ENCODE measurements at places on chromosomes 13 and 19.

DNA sequence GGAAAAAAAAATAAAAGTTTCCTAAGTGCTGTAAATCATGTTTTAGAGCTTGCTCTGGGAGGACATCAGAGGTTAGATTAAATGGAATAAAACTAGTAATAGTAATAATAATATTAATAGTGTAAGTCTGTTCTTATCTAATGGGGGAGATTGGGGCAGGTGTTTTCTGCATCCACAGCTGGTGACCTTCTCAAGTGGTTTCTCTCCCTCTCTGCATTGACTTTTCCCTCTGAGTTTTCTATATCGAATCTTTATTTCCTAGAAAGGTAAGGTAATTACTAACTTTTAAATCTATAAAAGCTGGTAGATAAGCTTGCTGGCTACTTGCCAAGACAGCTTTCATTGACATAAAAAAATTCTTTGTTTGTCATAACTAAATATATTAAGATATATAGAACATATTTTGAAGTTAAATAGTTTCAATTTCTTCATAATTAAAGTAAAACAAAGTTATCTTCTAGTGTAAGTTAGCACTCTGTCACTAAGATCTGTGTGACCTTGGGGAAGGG is 49.6 kb upstream of the DIAPH3 start:
- no peak for ATAC-seq

- ATAC-seq: no peak
These were observed 109.1 kb downstream of the PCDH9 start for GRCh38 chr13:67120872-67121531.

DNA sequence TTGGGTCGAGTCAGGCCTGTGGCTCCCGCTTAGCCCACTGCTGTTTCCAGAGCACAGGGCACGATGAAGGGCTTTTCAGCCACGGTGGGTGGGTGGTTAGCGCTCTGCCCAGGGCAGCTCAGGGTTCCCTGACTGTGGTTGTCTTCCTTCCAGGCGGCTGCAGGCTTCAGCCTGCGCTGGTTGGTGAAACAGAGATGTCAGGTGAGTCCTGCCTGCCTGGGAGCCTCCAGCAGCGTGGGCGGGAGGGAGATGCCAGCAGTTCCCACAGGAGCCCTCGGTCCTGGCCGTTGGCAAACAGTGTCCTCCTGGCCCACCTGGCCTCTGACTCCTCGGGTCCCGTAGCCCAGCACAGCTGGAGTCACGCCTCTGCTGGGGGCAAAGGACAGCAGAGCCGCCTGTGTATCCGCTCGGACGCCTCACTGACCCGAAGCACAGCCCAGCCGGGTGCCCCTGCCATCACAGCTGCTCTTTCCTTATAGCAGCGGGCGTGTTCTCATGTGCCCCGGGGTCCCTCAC is 9.7 kb downstream of the ADAT3 start:
- no peak for ATAC-seq

DNA sequence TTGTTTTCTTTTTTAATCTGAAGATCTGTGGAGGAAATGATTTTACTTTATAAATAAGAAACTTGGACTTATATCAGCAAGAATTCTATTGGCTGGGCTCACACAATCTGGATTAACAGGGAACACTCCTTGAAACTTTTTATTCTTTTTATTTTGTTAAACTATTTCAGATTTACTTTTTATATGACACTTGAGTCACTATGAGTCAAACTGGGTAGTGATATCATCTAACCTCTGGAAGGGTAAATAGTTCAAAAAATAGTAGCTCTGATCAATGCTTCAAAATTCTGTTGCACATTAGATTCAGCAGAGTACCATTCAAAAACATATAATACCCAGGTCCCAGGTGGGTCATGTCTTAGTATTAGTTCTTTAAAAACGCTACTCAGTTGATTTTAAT is 55.1 kb upstream of the NBEA start:
- ATAC-seq: no peak

- ATAC-seq: no peak
These were observed 416.4 kb downstream of the DCT start for GRCh38 chr13:94063096-94063495.

DNA sequence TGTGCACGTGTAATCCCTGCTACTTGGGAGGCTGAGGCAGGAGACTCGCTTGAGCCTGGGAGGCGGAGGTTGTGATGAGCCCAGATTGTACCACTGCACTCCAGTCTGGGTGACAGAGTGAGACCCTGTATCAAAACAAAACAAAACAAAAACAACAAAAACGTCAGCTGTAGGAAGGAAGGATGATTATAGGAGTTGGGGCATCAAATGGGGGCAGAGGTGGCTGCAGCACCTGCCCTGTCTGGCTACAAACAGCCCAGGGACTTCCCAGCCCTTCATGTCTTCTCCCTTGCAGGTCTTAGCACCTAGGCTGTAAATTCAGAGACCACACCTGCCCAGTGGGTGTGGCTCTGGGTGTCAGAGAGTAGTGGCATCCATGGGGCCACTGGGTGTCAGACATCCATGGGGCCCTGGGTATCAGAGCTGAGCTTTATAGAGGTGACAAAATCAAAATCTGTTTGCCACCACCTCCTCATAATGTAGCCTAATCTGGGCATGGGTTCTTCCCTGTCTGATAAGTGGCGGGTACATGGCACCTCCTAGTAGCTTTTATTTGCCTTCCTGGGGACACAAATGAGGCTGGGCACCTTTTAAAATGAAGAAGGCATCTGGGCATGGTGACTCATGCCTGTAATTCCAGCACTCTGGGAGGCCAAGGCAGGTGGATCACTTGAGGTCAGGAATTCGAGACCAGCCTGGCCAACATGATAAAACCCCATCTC is 4.7 kb upstream of the B3GNT3 start:
- no peak for ATAC-seq

- peak; percentile 57 for ATAC-seq
These were observed 7.1 kb downstream of the ARID3A start for GRCh38 chr19:932648-933552.

DNA sequence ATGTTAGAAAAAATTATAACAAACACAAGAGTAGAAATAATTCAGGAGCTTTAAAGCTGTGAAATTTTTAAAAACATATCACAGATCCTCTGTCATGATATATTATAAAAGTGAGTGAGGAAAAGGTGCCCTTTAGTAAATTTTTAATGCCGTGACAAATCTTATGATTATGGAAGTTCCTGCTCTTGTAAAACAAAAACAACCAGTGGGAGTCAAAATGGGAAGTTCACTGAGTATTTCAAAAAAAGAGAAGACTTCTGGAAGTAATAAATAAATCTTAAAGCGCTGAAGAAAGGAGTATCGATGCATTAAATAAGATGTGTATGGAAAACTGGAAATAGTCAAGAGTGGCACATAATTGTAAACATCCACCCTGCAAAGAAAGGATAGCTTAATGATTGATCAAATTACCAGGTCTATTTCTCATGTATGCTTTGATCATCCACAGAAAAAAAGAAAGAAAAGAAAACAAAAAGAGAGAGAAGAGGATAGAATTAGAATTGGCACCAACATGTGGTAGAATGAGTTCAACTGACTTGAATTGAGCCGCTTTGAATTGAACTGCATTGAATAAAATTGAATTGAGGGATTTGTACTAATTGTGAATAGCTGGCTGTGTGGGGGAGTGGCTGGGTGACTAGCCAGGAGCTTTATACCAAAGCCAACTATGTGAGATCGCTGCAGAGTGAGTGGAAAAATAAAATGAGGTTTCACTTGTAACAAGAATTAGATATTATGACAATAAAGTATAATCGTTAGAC is 647.6 kb upstream of the SPRY2 start:
- ATAC-seq: no peak

DNA sequence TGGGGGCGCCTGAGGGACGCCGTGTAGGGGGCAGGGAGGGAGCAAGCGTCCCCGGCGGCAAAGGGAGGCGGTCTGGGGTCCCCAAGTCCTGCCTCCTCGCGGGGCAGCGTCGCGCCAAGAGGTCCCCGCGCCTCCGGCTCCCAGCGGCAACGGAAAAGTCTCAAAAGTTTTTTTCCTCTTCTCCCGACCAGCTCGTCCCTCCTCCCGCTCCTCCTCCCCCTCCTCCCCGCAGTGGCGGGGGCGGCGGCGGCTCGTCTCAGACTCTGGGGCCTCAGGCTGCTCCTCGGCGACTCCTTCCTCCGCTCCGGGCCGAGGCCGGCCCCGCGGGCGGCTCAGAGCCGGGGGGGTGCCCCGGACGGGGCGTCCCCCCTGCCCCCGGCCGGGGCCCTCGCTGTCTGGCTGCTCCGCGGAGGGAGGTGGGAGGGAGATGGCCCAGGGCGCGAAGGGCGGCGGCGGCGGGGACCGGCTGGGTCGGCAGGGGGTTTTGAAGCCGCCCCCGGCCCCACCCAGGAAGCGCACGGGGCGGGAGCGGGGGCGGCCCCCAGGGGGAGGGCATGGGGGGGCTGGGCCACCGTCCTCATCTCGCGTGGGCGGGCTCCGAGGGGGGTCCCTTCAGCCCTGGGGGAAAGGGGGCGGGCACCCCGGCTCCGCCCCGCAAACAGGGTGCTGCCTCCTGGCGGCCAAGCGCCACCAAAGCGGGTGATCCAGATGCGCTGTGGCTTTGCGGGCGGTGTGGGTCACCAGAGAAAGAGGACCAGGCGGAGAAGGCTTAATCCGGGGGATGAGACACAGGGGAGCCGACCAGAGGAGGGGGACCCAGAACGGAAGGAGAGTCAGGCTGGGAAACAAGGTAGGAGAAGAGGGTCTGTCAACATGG is at the start of gene TGFB1:
TSS of gene TGFB1 (minus strand) at position 457 of the 877 bp plus-strand sequence. CDS start 878 bp downstream, outside the sequence.
- ATAC-seq: peak; percentile 75

DNA sequence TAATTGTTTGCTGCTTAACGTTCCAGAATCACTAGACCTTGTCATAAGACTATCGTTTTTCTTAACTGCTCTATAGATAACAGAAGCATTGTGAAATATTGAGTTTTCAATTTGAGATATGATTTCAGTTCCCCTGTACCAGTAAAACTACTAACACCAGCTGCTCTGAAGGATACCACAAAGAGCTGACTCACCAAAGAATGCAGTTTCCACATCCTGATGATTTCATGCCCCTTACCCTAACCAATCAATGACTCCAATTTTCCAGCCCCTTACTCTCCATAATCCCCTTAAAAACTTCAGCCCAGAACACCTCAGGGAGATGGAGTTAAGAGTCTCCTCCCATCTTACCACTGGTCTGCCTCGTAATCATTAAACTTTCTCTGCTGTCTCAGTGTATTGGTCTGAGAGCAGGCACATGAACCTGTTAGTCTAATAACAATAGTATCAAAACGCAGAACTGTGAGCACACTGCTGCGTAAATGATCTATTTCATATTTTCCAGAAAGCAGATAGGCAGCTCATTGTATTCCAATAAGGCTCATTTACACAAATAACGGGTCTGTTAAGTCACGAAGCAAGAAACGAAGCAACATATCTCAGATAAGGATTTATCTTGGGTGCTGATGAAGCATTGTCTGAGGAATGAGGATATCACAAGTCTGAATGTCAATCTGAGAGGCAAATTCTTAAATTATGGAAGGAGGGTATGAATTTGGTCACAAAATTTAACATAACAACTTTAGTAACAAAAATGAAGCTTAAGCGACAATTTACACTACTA is 14.1 kb upstream of the CCNA1 start:
- peak; percentile 88 for ATAC-seq

DNA sequence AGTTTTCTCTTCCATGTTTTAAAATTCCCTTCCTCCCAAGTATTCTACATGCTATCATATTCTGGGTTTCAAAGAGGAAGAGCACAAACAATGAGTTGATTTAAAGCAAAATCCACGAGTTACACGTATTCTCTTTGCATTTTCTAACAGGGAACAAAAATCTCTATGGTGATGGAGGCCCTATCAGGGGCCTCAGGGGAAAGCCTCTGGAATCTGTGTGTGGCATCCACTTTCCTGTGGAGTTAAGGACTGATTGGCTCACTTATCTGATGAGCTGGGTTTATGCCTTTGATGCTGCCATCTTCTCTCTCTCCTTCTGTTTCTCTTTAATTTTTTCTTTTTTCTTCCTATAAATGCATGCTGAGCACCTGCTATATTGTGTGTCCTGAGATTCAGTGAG is 14.8 kb downstream of the OLFM4 start:
- no peak for ATAC-seq

GRCh38 chr19:32018014-32018413 is 327.4 kb upstream of the ZNF507 start:
- ATAC-seq: no peak

- ATAC-seq: no peak
These were observed 2.8 kb upstream of the HNRNPM start for GRCh38 chr19:8441725-8442544.

GRCh38 chr13:95247171-95247570 is 54.1 kb downstream of the ABCC4 start:
- no peak for ATAC-seq

GRCh38 chr13:93039131-93039530 is 187.5 kb upstream of the GPC6 start:
- no peak for ATAC-seq

GRCh38 chr19:55384131-55384919 is at the start of gene TMEM238:
TSS of gene TMEM238 (minus strand) at chr19:55384292. CDS start at chr19:55384259, 33 bp downstream.
- peak; percentile 48 for ATAC-seq

DNA sequence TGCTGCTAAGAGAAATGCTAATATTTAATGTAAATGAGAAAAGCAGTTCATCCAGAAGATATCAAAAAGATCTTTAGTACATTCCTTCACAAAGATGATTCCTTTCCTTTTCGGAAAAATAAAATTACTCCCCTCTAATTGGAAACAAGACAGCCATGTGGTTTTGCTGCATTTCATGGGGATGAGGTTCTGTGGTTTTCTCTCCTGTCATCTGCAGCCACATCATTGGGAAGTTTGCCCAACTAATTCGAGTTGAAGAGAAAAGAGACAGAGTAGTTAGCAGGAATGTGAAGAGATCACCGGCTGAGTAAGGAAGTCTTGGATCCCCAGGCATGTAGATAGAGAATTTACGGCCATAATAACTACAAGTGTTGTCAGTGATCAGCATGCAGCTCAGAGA is 122.1 kb downstream of the CYSLTR2 start:
- ATAC-seq: no peak

DNA sequence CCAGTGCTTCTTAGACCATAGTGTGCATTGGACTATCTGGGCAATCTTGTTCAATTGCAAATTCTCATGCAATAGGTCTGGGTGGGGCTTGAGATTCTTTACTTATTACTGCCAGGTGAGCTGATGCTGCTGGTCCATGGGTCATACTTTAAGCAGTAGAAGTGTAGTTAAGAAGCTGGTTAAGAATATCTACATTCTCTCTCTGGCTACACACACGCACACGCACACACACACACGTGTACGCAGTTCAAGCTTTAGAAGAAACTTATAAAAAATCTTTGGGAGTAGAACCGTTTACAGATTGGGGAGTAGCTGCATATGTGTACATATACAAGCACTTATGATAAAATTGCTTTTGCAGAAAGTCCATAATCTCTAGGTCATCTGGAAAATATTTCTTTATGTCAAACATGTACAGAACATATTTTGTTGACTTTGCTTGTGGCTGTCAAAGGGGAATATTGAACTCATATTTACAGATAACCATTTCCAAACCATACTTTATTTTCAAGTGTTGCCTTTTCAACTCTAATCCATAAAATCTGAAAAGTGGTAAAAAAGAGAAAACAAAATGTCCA is 99.7 kb downstream of the GPC6 start:
- no peak for ATAC-seq

- no peak for ATAC-seq
These were observed 10.1 kb downstream of the FAM98C start for GRCh38 chr19:38412961-38413360.

DNA sequence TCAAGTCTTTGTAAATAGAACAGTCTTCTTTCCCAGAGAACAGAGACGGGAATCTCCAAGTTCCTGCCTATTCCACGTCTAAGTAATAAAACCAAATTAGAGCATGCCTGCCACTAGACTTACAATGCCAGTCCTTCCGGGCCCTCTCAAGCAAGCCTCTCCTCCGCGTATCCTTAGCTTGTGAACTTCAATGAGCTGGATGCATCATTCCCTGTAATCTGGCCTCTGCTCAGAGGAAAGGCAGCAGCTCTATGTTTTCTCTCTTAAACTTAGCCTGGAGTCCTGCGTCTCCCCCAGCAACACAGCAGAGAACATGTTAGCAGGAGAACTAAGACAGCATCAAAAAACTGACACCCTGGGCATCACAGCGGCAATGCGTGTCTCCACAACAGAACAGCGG is 8.2 kb downstream of the NALCN start:
- ATAC-seq: no peak

All from stimulated activated memory B cell treated with anti-CD40 and anti-IgM and Interleukin-4, amounts not matched to agents 10 μg/mL and 1 μg/mL and 100 μg/mL, for 72 hours (primary cell).